Pancreas (tissue), 10 donors: ENCODE measurements at places on chromosomes 13 and 19.

DNA sequence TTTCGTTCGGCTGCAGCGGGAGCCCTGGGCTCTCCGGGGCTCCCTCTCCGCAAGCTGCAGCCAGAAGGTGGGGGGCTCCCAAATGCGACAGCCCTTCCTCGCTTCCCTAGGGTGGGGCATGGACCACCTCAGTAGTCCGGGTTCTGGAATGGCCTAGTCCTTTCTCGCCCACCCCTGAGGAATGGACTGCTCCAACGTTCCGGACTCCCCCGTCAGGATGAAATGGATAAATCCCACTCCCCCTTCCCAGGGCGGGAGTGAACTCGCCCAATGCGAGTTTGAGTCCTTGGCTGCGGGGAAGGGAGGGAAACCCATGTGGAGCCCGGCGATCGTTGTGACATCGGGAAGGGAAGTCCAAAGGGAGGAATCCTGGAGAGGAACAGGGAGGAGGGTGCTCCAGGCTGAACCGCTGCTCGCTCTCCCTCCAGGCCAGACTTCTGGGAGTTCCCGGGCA is 5.5 kb downstream of the HRC start:
- H3K27ac ChIP-seq: peak overlapping the region; percentile 68
- peaks cover 7% of the 10 kb centered on the region for H3K4me1 ChIP-seq

DNA sequence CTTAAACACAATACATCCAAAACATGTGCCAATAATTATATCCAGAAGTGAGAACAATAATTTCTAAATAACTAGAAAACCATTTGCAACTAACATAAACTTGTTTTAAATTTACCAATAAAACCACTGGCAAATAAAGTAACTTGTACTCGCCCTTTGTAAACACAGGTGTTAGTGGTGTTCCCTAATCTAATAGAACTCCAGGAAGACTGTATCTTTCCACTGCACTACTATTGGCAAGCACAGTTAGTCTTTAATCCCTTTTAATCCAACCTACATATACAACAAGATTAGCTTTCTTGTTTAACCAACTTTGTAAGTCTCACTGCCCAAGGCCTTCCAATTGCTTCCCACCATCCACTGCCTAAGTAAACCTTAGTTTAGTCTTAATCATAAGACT is 79.5 kb downstream of the PCDH9 start:
- no peak for DNase-seq
- H3K4me3 ChIP-seq: no peak overlapping the region
- H3K27me3 ChIP-seq: no peaks in the 10 kb centered on the region
- H3K36me3 ChIP-seq: no peaks in the 10 kb centered on the region
- no peaks in the 10 kb centered on the region for H3K4me1 ChIP-seq
- H3K27ac ChIP-seq: no peak overlapping the region

- H3K27ac ChIP-seq: no peak overlapping the region
- peaks cover 14% of the 10 kb centered on the region for H3K36me3 ChIP-seq
- no peak for DNase-seq
- H3K4me1 ChIP-seq: peaks cover 7% of the 10 kb centered on the region
- H3K27me3 ChIP-seq: no peaks in the 10 kb centered on the region
Observed at GRCh38 chr19:38323291-38323690, 3.6 kb downstream of the KCNK6 start.

- H3K4me3 ChIP-seq: no peak overlapping the region
- no peak for DNase-seq
Observed at GRCh38 chr19:35205733-35206323, 22.7 kb downstream of the FAM187B start.

- no peak overlapping the region for H3K4me3 ChIP-seq
- no peaks in the 10 kb centered on the region for H3K36me3 ChIP-seq
- H3K27ac ChIP-seq: no peak overlapping the region
- no peak for DNase-seq
- H3K27me3 ChIP-seq: peaks cover 3% of the 10 kb centered on the region
- H3K4me1 ChIP-seq: no peaks in the 10 kb centered on the region
Observed at GRCh38 chr19:49427855-49428546, 2.8 kb downstream of the GFY start.

- no peak for DNase-seq
- no peaks in the 10 kb centered on the region for H3K36me3 ChIP-seq
- H3K4me1 ChIP-seq: no peaks in the 10 kb centered on the region
Observed at GRCh38 chr13:50678464-50679162, 164.9 kb downstream of the DLEU7 start.

- H3K4me3 ChIP-seq: no peak overlapping the region
- no peak for DNase-seq
- peaks cover 29% of the 10 kb centered on the region for H3K36me3 ChIP-seq
- H3K27ac ChIP-seq: no peak overlapping the region
- H3K27me3 ChIP-seq: no peaks in the 10 kb centered on the region
Observed at GRCh38 chr19:39841041-39841440, 5.1 kb downstream of the FBL start.

DNA sequence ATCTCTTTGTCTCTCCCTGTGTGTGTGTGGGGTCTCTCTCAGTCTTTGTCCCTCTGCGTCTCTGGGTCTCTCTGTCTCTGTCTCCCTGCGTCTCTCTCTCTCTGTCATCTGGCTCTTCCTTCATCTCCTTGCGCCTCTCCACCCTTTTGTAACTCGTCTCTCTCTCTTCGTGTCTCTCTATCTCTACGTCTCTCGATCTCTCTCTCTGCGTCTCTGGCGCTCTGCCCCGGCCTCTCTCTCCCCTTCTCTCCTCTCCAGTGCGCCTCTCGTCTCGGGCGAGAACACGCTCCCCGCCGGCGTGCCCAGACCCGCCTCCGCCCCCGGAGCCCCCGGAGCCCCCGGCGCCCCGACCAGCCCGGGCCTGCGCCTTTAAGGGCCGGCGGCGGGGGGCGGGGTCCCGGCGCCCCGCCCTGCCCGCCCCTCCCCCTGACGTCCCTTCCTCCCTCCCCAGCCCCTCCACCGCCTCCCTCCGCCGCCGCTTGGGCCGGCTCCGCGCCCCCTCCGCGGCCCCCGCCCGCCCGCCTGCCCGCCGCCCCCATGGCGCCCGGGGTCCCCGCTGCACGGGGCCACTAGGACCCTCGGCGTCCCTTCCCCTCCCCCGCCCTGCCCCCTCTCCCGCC is at the start of gene MARK4:
MARK4 (plus strand) TSS at position 440 of the 620 bp plus-strand sequence. CDS start 318 bp downstream, outside the sequence.
- H3K36me3 ChIP-seq: no peaks in the 10 kb centered on the region
- peak within 1 kb of the TSS; percentile 37 for H3K27ac ChIP-seq
- no peaks in the 10 kb centered on the region for H3K4me1 ChIP-seq
- H3K27me3 ChIP-seq: no peaks in the 10 kb centered on the region

- no peaks in the 10 kb centered on the region for H3K36me3 ChIP-seq
- H3K27ac ChIP-seq: peak overlapping the region; percentile 44
- peaks cover 13% of the 10 kb centered on the region for H3K4me1 ChIP-seq
- peak; percentile 80 for DNase-seq
- H3K4me3 ChIP-seq: no peak overlapping the region
- no peaks in the 10 kb centered on the region for H3K27me3 ChIP-seq
Observed at GRCh38 chr13:114142640-114143490, 10.4 kb upstream of the RASA3 start.

GRCh38 chr19:32176591-32176990 is 168.8 kb upstream of the ZNF507 start:
- H3K27ac ChIP-seq: no peak overlapping the region
- no peak overlapping the region for H3K4me3 ChIP-seq
- no peaks in the 10 kb centered on the region for H3K27me3 ChIP-seq
- no peaks in the 10 kb centered on the region for H3K36me3 ChIP-seq
- no peaks in the 10 kb centered on the region for H3K4me1 ChIP-seq

GRCh38 chr19:40976724-40977123 is 14.4 kb upstream of the CYP2B6 start:
- no peaks in the 10 kb centered on the region for H3K4me1 ChIP-seq
- no peak for DNase-seq
- no peaks in the 10 kb centered on the region for H3K27me3 ChIP-seq
- H3K4me3 ChIP-seq: no peak overlapping the region

DNA sequence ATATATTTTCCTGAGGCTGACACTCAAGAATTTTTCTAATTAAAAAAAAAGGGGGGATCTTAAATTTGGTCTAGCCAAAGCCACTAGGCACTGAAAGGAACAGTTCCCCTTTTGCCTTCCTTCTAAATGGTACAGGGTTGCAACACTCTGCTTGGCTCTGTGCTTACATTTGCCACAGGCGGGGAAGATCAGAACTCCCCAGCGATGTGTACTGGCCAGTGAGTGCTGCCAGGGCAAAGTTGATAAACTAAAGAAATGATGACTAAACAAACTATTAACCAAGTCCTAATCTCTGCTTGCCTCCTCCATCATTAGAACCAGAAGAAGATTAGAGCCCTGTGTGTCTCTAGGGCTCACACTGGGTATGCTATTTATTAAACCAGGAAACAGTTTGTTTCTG is 75.3 kb upstream of the SCEL start:
- no peak overlapping the region for H3K4me3 ChIP-seq
- H3K4me1 ChIP-seq: no peaks in the 10 kb centered on the region
- no peaks in the 10 kb centered on the region for H3K36me3 ChIP-seq
- DNase-seq: no peak
- no peaks in the 10 kb centered on the region for H3K27me3 ChIP-seq

- no peak overlapping the region for H3K27ac ChIP-seq
- H3K4me3 ChIP-seq: no peak overlapping the region
- H3K27me3 ChIP-seq: no peaks in the 10 kb centered on the region
- DNase-seq: no peak
- no peaks in the 10 kb centered on the region for H3K4me1 ChIP-seq
Observed at GRCh38 chr19:15701757-15702533, 25.9 kb upstream of the OR10H2 start.

GRCh38 chr19:14512406-14512961 is 5.7 kb downstream of the DNAJB1 start:
- no peak overlapping the region for H3K27ac ChIP-seq
- peaks cover 2% of the 10 kb centered on the region for H3K36me3 ChIP-seq
- H3K27me3 ChIP-seq: no peaks in the 10 kb centered on the region
- peaks cover 22% of the 10 kb centered on the region for H3K4me1 ChIP-seq

DNA sequence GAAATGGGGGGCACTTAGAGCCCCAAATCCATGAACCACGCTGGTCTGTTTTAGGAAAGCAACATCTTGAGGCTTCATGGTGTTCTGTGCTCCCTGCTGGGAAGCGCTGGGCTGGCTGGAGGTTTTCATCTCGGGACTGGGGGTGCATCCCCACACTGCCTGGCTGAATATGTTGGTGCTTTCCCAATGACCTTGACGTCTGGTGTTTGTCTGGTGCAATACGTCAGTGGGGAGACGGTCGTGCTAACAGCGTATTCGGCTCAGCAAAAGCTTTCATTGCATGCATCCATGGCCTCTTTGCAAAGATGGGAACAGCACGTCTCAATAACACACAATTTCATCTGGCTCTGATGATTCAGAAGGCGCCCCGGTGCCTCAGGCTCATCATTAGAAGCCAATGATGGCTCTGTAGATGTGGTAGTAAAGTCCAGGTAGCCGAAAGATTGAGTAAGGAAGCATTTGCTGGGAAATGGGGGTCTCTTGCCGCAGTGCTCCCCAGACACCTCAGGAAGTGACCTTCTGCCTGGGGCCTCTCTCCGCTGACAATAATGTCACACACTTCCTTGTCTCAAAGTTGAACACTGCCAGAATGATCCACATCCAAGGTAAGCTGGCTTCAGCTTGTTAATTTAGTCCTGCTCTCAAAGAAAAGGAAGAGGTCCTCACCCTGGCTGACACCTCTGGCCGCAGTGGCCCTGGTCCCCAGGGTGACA is 97.7 kb downstream of the ING1 start:
- H3K36me3 ChIP-seq: no peaks in the 10 kb centered on the region
- no peak for DNase-seq
- peaks cover 4% of the 10 kb centered on the region for H3K4me1 ChIP-seq
- H3K4me3 ChIP-seq: no peak overlapping the region

GRCh38 chr13:74062933-74063332 is 71.3 kb downstream of the KLF12 start:
- no peaks in the 10 kb centered on the region for H3K36me3 ChIP-seq
- no peak overlapping the region for H3K4me3 ChIP-seq
- H3K27me3 ChIP-seq: no peaks in the 10 kb centered on the region
- H3K27ac ChIP-seq: peak overlapping the region; percentile 15

DNA sequence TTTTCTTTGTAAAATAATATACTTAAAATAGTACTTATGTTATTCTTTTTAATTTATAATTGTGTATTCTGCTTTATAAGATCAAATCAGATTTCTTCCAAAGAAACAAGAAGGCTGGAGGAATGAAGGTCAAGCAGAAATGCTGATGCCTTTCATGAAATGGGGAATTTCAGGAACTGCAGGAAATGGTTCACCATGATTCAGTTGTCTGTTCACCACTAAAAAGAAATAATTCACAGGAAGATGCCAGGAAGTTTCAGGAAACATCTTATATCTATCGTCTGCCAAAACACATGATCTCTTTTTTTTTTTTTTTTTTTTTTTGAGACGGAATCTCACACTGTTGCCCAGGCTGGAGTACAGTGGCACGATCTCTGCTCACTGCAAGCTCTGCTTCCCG is 15.7 kb upstream of the SCEL start:
- H3K4me1 ChIP-seq: no peaks in the 10 kb centered on the region
- H3K4me3 ChIP-seq: no peak overlapping the region
- no peak overlapping the region for H3K27ac ChIP-seq
- H3K36me3 ChIP-seq: no peaks in the 10 kb centered on the region
- H3K27me3 ChIP-seq: no peaks in the 10 kb centered on the region

- no peaks in the 10 kb centered on the region for H3K27me3 ChIP-seq
- H3K4me1 ChIP-seq: no peaks in the 10 kb centered on the region
- H3K36me3 ChIP-seq: no peaks in the 10 kb centered on the region
- H3K4me3 ChIP-seq: no peak overlapping the region
- no peak for DNase-seq
Observed at GRCh38 chr13:45826731-45827130, 24.8 kb downstream of the SIAH3 start.

- H3K27ac ChIP-seq: no peak overlapping the region
- no peaks in the 10 kb centered on the region for H3K4me1 ChIP-seq
- no peaks in the 10 kb centered on the region for H3K36me3 ChIP-seq
- no peak for DNase-seq
- H3K4me3 ChIP-seq: no peak overlapping the region
Observed at GRCh38 chr19:52991484-52991883, 22.2 kb upstream of the ERVV-1 start.

GRCh38 chr13:97884707-97885468 is 68.6 kb upstream of the IPO5 start:
- no peak for DNase-seq
- no peak overlapping the region for H3K27ac ChIP-seq
- no peaks in the 10 kb centered on the region for H3K4me1 ChIP-seq
- no peak overlapping the region for H3K4me3 ChIP-seq
- no peaks in the 10 kb centered on the region for H3K36me3 ChIP-seq

DNA sequence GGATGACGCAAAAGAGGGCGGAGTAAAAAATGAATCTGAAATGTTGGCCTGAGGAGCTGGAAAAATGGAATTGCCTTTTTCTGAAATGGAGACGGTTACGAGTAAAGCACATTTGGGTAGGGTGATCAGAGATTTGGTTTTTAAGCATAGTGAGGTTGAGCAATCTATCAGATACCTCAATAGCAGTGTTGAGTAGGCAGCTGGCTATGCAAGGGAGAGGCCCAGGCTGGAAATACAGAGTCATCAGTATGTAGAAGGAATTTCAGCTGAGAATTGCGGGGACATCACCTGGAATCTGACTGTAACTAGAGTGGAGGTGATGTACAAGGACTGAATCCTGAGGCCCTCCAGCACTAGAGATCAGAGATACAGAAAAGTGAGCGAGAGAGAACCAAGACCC is 224.8 kb downstream of the LMO7 start:
- DNase-seq: no peak
- H3K27me3 ChIP-seq: no peaks in the 10 kb centered on the region
- H3K4me3 ChIP-seq: no peak overlapping the region
- no peak overlapping the region for H3K27ac ChIP-seq
- H3K36me3 ChIP-seq: peaks cover 2% of the 10 kb centered on the region

- H3K27ac ChIP-seq: no peak overlapping the region
- no peak for DNase-seq
- H3K4me3 ChIP-seq: no peak overlapping the region
Observed at GRCh38 chr13:75607447-75607846, 28.7 kb upstream of the LMO7 start.
